ENCODE measurements at places on chromosomes 2 and 18. TPM values are rescaled to one million over a fixed set of nuclear protein-coding genes. Genes with fewer than 3 reads are reported as not detected.
A peak's percentile ranks its signal among the peaks of the same experiment; 100 is the strongest.

Gene CTLA4
- not detected for total RNA-seq

Gene GFPT1
- 42.6 TPM for total RNA-seq

GRCh38 chr18:28176948-28177827 is at the start of gene CDH2:
TSS of gene CDH2 (minus strand) at chr18:28177130. CDS start at chr18:28177022, 108 bp downstream.
- H3K36me3 ChIP-seq: no peaks in the 10 kb centered on the region
- no peaks in the 10 kb centered on the region for H3K27me3 ChIP-seq
- peak within 1 kb of the TSS; percentile 98 for H3K4me3 ChIP-seq
- H3K27ac ChIP-seq: peak within 1 kb of the TSS; percentile 85

Gene CCL20
- total RNA-seq: 1.0 TPM

DNA sequence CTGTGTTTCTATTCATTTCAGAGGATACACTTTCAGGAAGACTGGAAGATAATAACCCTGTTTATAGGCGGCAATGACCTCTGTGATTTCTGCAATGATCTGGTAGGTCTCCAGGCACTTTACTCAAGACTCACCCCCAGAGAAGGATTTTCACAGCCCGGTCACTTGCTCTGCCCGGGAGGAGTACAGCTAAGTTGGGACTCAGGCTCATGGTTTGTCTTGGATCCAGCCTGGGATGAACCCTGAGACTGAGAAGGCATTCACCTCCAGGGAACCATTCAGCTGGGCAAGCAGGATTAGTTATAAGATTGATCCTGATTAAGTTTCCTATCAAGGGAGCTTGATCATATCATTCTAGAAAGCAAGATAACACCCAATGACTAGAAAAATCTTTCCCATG is 83.7 kb downstream of the PLB1 start:
- H3K27me3 ChIP-seq: no peaks in the 10 kb centered on the region
- H3K4me1 ChIP-seq: no peaks in the 10 kb centered on the region
- H3K27ac ChIP-seq: no peak overlapping the region
- no peaks in the 10 kb centered on the region for H3K36me3 ChIP-seq

DNA sequence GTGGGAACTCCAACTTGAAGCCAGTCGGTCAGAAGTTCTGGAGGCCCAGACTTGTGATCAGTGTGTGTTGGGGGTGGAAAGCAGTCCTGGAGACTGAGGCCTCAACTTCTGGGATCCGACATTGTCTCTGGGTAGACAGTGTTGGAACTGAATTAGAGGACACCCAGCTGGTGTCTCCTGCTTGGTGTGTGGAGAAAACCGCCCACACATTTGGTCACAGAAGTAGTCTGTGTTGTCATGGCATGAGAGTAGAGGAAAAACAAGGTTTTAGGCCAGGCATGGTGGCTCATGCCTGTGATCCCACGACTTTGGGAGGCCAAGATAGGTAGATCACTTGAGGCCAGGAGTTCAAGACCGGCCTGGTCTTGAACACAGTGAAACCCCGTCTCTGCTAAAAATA is 51.5 kb downstream of the PUM2 start:
- H3K4me1 ChIP-seq: no peaks in the 10 kb centered on the region
- DNase-seq: no peak
- no peak overlapping the region for H3K27ac ChIP-seq
- peaks cover 34% of the 10 kb centered on the region for H3K36me3 ChIP-seq
